ENCODE measurements at places on chromosomes 7 and 10.

GRCh38 chr10:75771606-75772005 lies 340.2 kb downstream of the LRMDA start:
- no peak for DNase-seq

DNA sequence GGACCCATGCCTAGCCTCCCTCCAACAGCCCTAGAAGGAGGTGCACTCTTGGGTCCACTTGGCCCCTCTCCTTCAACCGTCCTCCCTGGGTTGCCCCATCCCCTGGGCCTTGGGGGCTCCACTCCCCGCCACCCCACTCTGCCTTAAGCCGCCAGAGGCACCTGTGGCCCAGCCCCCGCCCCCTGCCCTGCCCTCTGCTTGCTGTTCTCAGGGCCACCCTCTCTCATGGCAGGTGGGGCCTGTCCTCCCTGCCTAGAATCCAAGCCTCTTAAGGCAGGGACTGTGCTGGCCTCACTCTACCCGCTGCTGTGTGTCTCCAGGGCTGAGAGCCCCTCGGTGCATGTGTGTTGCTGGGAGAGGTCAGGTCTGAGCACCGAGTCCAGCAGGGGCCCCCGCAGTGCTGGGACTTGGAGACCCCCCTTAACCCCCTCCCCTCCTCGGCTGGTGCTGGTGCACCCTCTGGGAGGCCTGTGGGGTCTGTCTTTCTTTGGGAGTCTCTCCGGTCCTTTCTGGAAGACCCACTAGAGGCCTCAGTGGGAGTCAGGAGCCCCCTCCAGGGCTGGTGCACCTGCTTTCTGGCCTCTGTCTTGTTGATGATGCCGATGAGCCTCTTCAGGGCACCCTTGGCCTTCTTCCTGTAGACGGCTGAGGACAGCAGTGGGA lies 43.8 kb downstream of the CFAP46 start:
- DNase-seq, result no peak

DNA sequence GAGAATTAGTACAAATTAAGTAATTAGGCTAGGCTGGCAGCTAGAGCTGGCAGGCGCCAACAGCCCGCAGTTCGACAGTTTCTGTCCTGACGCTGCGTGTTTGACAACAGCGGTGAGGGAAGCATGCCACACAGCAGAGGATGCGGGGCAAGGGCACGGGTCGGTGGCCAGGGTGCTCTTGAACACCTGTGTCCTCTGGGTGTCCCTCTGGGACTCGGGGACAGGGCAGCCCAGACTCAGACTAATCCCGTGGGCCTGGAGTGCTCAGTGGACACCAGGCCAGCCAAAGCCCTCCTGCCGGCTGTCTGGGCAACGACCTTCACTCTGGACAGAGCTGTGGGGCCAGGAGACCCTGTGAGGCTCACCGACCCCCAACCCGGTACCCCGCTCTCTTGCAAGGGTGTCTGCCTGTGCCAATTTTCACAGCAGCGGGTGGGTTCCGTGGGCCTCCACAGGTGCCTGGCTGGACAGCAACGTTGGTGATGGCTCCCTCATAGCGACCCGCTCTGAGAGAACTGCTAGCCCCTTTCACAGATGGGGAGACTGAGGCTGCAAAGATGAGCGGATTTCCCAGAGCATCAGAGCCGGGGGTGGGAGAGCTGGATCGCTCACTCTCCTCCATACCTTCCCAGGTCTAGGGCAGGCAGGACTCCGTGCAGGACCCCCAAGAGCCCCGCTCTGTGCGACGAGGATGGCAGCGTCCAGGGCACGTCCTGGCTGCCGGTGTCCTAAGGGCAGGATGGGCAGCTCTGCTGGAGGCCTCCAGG lies 48.5 kb downstream of the FOXL3 start:
- no peak for DNase-seq

GRCh38 chr7:42452356-42452755 lies 215.3 kb upstream of the GLI3 start:
- no peak for DNase-seq

- no peak for DNase-seq
These were observed 129.3 kb upstream of the JCAD start for GRCh38 chr10:30188556-30189237.

DNA sequence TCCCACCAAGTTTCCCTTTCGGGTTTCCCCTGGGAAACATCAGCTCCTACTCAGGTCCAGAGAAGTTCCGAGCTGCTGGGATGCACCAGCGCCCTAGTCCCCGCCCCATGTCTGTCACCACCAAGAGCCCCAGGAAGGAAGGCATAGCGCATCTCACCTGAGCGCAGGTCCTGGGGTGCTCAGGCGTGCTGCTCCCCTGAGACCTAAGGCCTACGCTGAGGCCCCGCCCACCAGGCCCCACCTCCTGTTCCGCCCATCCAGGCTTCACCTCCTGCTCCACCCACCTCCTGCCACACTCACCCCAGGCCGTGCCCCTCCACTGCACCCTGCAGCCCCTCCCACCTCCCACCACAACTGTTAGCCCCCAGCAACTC lies 1.2 kb upstream of the TFR2 start:
- DNase-seq, result no peak

- DNase-seq, result peak; percentile 84
These were observed 14.7 kb upstream of the CAMK2G start for GRCh38 chr10:73889014-73889413.

GRCh38 chr10:56319386-56319785 lies 41.7 kb downstream of the ZWINT start:
- peak; percentile 20 for DNase-seq

GRCh38 chr10:73625004-73625883 lies 16.0 kb downstream of the MYOZ1 start:
- peak; percentile 59 for DNase-seq

DNA sequence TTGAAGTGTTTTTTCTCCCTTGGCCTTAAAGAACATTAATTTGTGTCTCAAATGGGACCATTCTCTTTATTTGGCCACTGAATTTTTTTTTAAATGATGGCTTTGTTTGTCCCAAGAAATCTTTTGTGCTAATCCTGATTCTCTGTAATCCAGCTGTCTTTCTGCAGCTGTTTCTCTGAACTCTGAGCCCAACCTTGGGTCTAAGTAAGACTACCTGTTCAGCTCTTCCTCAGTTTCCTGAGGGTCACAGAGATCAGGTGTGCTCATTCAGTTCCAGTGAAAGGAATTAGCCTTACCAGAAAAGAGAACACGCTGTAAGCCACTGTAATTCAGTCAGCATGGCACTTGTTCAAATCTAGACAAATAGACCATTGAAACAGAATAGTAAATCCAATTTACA lies 94.2 kb downstream of the ANKIB1 start:
- no peak for DNase-seq

DNA sequence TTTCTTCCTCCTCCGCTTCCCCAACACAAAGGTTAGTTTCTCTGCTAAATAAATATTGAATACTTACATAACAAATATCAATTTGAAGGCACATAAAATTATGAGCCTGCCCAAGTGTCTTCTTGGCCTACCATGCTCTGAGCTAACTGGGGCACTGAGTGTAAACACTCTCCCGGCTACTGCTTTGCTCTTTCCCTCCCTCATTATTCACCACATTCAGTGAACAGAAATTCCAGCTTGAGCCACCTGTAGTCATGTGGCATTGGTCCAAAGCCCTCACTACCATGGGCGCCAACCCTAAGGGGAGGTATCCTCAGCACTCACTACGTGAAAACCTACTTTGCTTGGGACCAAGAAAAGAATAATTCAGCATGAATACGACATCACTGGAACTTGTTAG lies 409.0 kb downstream of the KCNMA1 start:
- DNase-seq, result no peak

GRCh38 chr7:114048386-114049235 lies 129.8 kb upstream of the PPP1R3A start:
- DNase-seq, result peak; percentile 52

- DNase-seq, result no peak
These were observed 18.1 kb upstream of the DPYSL4 start for GRCh38 chr10:132168571-132169030.

DNA sequence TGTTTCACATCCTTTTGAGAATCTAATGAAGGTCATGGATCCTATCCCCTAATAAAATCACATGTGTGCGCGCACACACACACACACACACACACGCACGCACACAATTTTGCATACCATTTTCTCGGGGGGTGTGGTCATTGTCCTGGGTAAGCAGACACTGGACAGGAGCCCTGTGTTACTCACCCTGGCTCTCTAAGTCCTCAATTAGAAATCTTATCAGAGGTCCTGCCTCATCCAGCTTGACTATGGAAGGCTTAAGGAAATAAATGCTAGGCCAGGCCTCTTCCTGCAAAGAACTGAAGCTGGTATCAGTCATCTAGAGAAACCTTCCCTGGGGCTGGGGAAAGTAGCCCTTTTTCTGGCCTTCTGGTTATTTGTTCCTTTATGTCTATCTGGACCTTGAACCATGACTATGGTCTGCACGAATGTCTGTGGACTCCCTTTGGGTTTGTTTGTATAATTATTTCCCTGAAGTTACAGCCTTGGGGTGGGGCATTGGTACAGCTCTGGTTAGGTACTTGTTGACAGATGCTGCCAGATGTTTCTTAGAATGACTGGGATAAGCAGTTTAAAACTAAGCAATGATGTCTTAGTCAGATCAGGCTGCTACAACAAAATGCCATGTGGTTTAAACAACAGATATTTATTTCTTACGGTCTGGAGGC lies 208.5 kb downstream of the CCDC3 start:
- DNase-seq, result no peak

DNA sequence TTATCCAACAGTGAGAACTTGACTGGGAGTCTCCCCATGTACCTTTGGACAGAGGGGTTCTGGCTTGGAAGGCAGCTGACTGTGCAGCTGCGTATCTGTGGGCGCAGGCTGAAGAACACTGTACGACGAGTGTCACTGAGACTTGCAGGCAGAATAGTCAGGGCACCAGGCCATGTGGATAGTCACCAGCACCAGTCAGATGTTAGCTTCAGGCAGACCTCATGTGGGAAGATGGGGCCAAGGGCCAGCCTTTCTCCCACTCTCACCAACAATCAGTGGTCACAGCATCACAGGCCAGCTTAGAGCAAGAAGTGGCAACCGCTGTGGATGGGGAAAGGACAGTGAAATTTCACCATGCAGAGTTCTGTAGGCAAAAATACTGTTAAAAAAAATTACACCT lies 43.4 kb upstream of the GJD4 start:
- no peak for DNase-seq

GRCh38 chr7:40133561-40134427 lies 628 bp downstream of the MPLKIP start:
- peak; percentile 34 for DNase-seq

- DNase-seq, result peak; percentile 58
These were observed 87.0 kb downstream of the CDK6 start for GRCh38 chr7:92749327-92749755.

DNA sequence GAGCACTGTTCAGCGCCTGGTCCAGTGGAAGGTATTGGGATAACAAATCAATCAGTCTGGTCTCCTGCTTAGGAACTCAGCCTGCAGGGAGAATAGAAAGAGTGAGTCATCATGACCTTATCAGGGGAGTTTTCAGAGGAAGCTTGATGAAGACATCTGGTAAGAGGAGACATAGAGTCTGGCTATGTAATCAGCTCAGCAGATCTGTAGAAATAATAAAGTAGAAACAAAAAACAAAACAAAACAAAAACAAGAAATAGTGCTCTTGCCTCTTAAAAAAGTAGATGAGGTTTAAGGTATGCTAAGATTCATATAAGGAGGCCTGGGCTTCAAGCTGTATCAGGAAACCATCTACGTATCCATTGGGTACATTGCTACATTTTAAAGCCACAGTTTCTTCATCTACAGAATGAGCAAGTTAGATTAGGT lies 14.4 kb downstream of the TAS2R41 start:
- DNase-seq, result peak; percentile 91

- no peak for DNase-seq
These were observed 164.1 kb upstream of the NEBL start for GRCh38 chr10:21061184-21061583.

DNA sequence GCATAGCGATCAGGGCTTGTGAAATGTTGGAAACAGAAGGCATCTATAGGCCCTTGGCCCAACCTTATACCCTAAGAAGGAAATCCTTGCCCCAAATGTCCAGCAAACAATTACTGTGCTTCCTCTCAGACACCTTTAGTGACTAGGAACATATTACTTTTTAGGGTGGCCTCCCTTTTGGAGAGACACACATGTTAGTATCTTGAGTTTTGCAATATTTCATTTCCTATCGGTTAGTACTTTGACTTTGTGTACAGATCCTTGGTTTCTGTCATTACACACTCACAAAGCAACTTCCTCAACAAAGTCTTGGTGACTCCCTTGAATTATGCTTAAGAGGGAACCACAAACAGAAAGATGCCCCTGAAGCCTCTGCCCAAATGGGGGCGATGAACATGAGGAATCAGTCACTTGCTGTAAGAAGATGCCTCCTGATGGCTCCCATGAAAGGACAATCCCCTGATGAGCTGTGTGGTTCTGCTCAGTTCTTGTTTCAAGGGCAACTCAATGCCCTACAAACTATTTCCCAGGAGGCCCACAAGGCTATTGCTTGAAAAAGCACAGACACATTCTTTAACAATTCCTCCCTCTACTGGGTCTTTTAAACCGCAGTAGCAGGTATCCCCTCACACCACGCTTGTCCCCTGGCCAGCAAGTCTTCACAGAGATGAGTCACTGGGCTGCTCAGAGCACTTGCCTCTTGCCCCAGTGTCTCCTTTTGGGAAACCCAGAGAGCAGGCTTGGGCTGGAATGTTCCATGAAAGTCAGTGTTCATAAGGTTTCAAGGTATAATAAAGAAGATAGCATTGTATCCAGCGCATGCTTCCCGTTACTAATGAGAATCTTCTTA lies 196.2 kb downstream of the FANK1 start:
- DNase-seq, result peak; percentile 30

- DNase-seq, result no peak
These were observed 81.6 kb upstream of the ICA1 start for GRCh38 chr7:8343556-8343955.

- no peak for DNase-seq
These were observed 30.3 kb downstream of the CACNA2D1 start for GRCh38 chr7:82413237-82413636.

DNA sequence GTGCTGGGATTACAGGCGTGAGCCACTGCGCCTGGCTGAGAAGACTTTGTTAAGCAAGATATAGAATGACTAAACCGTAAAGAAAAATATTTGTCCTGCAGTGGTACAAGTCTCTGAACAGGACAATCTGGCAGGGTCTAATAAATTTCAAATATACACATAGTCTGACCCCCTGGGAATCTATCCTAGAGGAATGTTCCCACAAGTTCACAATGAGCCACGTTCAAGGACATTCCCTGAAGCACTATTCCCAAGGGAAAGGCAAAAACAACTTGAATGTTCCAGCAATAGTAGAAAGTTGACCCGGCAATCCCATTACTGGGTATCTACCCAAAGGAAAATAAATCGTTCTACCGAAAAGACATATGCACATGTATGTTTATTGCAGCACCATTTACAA lies 82.0 kb downstream of the HIP1 start:
- DNase-seq, result no peak

DNA sequence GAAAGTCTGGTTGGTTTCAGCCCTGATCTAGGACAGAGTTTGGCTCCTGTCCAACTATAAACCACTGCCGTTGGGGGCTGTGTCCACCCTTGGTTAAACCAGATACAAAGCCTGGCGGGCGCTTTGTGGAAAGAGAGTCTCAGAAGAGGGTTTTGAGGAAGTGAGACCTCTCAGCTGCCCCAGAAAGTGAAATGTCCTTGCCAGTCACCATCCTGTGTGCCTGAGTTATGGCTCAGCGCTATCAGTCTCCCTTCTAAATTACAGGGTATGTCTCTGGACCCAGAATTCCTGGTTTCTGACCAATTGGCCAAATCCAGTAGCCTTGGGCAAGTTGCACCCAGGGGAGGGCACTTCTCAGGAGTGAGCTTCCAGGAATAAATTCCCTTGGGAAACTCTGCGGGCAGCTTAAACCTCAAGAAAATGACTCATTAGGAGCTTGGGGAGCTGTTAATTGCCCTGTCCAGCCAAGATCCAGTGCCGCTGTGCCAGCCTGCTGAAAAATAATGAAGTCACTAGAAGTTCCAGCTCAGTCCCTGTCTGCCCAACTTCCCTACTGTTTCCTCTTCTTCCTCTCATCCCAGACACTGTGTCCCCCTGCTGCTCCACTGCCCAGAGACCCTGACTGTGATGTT lies 66.7 kb upstream of the PDZD8 start:
- DNase-seq, result peak; percentile 94
